Thoracic aorta (tissue), 2 donors: ENCODE measurements at places on chromosomes 1 and 21. TPM values are rescaled to one million over a fixed set of nuclear protein-coding genes. Genes with fewer than 3 reads are reported as not detected.
A peak's percentile ranks its signal among the peaks of the same experiment; 100 is the strongest.

Gene LIX1L
- total RNA-seq: 45.4 TPM

Gene OR2W3
- not detected for total RNA-seq

Gene HIVEP3
- total RNA-seq: 2.3 TPM

Gene FMO4
- 10.6 TPM for total RNA-seq

Gene LDLRAD2
- 0.27 TPM for total RNA-seq

Gene GBP2
- total RNA-seq: 79.7 TPM

Gene SLC2A5
- 14.7 TPM for total RNA-seq

DNA sequence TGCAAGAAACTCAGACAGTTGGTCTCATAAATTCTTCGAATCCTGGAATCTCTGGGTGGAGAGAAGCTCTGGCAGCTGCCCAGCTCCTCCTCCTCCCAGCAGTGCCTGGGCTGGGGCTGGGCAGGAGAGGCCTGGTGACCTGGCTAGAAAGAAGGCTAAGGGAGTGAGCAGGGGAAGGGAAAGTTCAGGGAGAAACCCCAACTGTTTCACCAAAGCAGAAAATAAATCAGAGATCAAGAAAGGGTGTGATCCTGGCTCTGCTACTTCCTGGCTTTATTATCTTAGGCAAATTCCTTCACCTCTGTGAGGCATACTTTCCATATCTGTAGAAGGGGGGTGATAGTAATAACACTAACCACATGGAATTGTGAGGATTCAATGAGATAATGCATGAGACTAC is 8.8 kb upstream of the COL16A1 start:
- no peaks in the 10 kb centered on the region for H3K27me3 ChIP-seq
- H3K27ac ChIP-seq: peak overlapping the region; percentile 95

DNA sequence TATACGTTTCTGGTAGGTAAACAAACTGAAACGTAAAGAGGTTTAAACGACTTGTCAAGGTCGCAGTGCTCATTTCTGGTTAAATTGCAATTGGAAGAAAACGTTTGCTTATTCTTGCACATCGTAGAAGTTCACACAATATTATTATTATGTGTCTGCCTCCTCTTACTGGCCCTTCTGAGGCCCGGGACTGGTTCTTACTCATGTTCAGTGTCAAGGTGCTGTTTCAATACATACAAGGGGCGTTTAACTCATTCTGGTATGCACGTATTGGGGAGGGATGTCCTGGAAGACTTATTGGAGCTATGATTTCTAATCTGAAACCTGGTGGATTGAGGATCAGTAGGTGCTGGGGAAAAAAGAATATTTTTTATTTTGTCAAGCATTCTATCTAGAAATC is 932 bp downstream of the RPF1 start:
- H3K27ac ChIP-seq: peak overlapping the region; percentile 85
- peak overlapping the region; percentile 95 for H3K4me3 ChIP-seq
- H3K27me3 ChIP-seq: no peaks in the 10 kb centered on the region
- DNase-seq: no peak

- no peak for DNase-seq
- peaks cover 49% of the 10 kb centered on the region for H3K36me3 ChIP-seq
- H3K27ac ChIP-seq: no peak overlapping the region
Observed at GRCh38 chr1:1264026-1264425, 9.6 kb downstream of the UBE2J2 start.

- no peaks in the 10 kb centered on the region for H3K4me1 ChIP-seq
- DNase-seq: no peak
- no peaks in the 10 kb centered on the region for H3K36me3 ChIP-seq
Observed at GRCh38 chr21:31893851-31894415, 21.1 kb downstream of the HUNK start.

DNA sequence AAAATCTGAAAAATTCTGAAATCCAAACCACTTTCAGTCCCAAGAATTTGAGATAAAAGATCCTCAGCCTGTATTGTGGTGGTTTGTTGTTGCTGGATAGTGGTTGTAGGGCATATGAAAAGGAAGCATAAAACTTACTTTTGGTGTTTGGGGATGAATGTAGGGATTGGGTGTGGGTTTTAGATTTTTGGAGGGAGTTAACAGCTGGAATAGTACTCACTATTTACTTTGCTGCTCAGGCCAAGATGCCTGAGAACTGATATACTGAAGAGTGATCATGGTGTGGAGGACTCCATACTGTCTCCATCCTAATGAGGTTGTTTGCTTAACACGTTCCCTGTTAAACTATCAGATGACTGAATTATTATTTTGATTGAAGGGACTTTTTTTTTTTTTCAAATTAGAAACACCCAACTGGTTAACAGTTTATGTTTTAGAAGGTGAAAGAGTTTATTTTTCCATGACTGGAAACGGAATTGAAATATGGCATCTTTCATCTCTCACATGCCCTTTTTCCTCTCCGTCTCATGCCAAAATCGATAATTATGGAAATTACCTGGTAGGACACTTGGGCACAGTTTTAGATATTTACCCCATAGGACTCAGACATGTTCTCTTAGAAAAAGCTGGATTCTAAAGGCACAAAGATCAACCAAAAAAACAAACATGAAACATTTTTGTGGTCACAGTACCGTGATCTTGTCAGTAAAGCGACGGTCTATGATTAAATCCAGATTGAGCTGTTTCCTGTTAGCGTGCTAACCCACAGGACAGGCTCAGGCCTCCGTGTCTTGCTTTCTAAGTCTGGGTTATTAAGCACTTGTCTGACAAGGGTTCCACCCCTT is 37.3 kb downstream of the RGL1 start:
- peaks cover 21% of the 10 kb centered on the region for H3K4me1 ChIP-seq
- no peaks in the 10 kb centered on the region for H3K36me3 ChIP-seq
- peak overlapping the region; percentile 57 for H3K27ac ChIP-seq
- peak overlapping the region; percentile 53 for H3K4me3 ChIP-seq
- no peak for DNase-seq

DNA sequence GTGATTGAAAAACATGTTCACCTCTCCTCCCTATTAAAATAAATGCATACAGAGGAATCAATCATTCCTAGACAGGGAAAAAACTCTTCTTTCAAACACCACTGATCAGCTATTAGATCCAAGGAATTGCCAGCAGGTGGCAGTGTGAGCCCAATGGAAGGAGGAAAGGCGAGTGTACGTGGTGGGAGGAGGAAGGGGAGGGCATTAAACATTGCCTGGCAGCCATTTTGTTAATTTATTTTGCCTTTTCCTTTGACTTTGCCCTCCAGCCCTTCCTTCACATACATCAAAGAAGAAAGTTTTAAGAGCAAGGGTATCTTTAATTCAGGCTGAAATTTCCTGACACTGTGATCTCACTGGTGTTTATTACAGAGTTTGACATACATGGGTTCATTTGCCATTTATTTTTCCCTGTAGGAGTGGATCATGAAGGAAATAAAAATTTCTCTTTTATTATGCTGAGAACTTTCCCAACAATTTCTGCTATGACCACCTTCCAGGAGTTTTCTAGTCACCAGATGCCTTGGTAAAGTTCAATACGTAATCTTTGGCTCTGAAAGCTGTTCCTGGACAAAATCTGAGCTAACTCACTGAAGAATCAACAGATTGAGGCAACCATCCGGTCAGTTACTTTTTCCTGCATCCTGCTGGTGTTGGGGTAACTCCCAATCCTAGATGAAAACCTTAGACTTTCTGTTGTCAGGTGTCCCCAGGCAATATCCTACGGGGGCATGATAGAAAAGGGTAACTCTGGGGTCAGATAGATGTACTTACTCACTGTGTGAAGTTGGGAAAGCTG is 1.9 kb upstream of the GNAI3 start:
- H3K36me3 ChIP-seq: no peaks in the 10 kb centered on the region
- peak overlapping the region; percentile 99 for H3K4me3 ChIP-seq
- H3K4me1 ChIP-seq: peaks cover 20% of the 10 kb centered on the region
- peak overlapping the region; percentile 78 for H3K27ac ChIP-seq

DNA sequence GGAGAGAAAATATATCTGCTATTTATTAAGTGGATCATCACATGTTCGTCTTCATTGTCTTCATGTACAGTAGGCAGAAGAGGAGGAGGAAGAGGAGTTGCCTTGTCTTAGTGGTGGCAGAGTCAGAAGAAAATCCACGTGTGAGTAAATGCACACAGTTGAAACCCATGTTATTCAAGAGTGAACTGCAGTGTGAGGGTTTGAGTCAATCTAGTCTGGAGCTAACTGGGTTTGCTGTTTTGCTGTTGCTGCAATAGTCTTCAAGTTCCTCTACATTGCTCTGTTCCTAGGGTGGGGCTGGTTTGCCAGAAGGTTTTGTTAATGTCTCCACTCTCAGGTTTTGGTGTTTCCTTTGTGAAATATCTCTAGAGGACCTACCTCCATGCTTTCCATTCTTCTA is 3.1 kb upstream of the CD1A start:
- peaks cover 6% of the 10 kb centered on the region for H3K4me1 ChIP-seq
- no peak overlapping the region for H3K4me3 ChIP-seq
- H3K27me3 ChIP-seq: no peaks in the 10 kb centered on the region
- DNase-seq: no peak
- H3K27ac ChIP-seq: no peak overlapping the region

- H3K4me3 ChIP-seq: peak overlapping the region; percentile 15
- H3K27ac ChIP-seq: peak overlapping the region; percentile 84
- H3K4me1 ChIP-seq: peaks cover 36% of the 10 kb centered on the region
- no peak for DNase-seq
- H3K27me3 ChIP-seq: no peaks in the 10 kb centered on the region
- no peaks in the 10 kb centered on the region for H3K36me3 ChIP-seq
Observed at GRCh38 chr1:33893147-33893830, 29.4 kb downstream of the HMGB4 start.

GRCh38 chr21:39313042-39313570 is 326 bp downstream of the BRWD1 start:
- DNase-seq: no peak
- peaks cover 4% of the 10 kb centered on the region for H3K36me3 ChIP-seq
- H3K4me1 ChIP-seq: peaks cover 16% of the 10 kb centered on the region
- H3K27me3 ChIP-seq: no peaks in the 10 kb centered on the region

DNA sequence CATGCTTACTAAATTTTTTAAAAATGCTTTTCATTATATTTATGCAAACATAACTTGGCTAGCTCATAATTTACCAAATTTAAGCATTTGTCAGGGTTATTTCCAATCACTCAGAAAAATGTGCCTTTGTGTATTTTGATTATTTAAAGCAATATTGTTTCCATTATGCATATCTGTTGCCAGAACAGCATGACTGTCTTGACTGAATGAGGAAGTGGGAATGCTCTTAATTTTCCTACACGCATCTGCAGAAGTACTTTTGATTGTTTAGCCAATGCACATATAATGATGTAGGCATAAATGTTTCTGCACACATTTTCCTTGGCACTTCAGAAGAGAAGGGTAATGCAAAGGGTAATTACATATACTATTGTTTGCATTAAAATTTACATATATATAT is 92.5 kb upstream of the ADGRL2 start:
- H3K4me1 ChIP-seq: no peaks in the 10 kb centered on the region
- H3K36me3 ChIP-seq: no peaks in the 10 kb centered on the region
- no peak overlapping the region for H3K4me3 ChIP-seq
- no peaks in the 10 kb centered on the region for H3K27me3 ChIP-seq

GRCh38 chr1:162317621-162318020 is 59.0 kb downstream of the SPATA46 start:
- DNase-seq: no peak
- H3K4me1 ChIP-seq: no peaks in the 10 kb centered on the region
- no peaks in the 10 kb centered on the region for H3K27me3 ChIP-seq
- H3K4me3 ChIP-seq: no peak overlapping the region
- no peak overlapping the region for H3K27ac ChIP-seq

DNA sequence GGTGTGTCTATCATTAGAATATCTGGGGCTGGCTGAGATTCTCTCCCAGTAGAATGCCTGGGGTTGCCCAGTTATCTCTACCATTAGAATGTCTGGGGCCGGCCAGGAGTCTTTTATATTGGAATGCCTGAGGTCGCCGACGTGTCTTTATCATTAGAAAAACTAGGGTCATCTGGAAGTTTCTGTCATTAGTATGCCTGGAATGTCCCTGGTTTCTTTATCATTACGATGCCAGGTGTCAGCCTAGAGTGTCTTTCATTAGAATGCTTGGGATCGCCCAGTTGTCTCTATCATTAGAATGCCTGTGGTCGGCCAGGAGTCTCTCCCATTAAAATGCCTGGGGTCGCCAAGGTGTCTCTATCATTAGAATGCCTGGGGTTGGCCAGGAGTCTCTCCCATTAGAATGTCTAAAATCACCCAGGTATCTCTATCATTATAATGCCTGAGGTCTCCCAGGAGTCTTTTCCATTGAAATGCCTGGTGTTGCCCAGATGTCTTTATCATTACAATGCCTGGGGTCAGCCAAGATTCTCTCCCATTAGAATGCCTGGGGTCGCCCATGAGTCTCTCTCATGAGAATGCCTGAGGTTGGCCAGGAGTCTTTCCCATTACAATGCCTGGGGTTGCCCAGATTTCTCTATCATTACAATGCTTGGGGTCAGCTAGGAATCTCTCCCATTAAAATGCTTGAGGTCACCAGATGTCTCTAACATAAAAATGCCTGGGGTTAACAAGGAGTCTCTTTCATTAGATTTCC is 53.2 kb downstream of the RNF187 start:
- no peaks in the 10 kb centered on the region for H3K36me3 ChIP-seq
- no peak overlapping the region for H3K4me3 ChIP-seq
- no peaks in the 10 kb centered on the region for H3K4me1 ChIP-seq
- no peaks in the 10 kb centered on the region for H3K27me3 ChIP-seq

- no peak overlapping the region for H3K4me3 ChIP-seq
- H3K27me3 ChIP-seq: no peaks in the 10 kb centered on the region
- DNase-seq: no peak
- H3K36me3 ChIP-seq: no peaks in the 10 kb centered on the region
- H3K27ac ChIP-seq: no peak overlapping the region
Observed at GRCh38 chr1:233038581-233038980, 88.2 kb downstream of the NTPCR start.
